ENCODE measurements at places on chromosomes 4 and X.

GRCh38 chrX:13287816-13288215, 32.0 kb downstream of the ATXN3L start:
- H3K4me1 ChIP-seq, result peaks cover 7% of the 10 kb centered on the region
- DNase-seq, result no peak
- no peak overlapping the region for H3K27ac ChIP-seq
- peaks cover 4% of the 10 kb centered on the region for H3K36me3 ChIP-seq
- no peak overlapping the region for H3K4me3 ChIP-seq

- peak; percentile 43 for DNase-seq
- H3K36me3 ChIP-seq, result no peaks in the 10 kb centered on the region
- no peaks in the 10 kb centered on the region for H3K27me3 ChIP-seq
- H3K27ac ChIP-seq, result peak overlapping the region; percentile 87
- peak overlapping the region; percentile 85 for H3K4me3 ChIP-seq
- peaks cover 12% of the 10 kb centered on the region for H3K4me1 ChIP-seq
Measured at GRCh38 chr4:2261110-2261852, 628 bp downstream of the MXD4 start.

- DNase-seq, result no peak
- no peaks in the 10 kb centered on the region for H3K4me1 ChIP-seq
- no peak overlapping the region for H3K27ac ChIP-seq
- no peaks in the 10 kb centered on the region for H3K36me3 ChIP-seq
- no peak overlapping the region for H3K4me3 ChIP-seq
- H3K27me3 ChIP-seq, result peaks cover 6% of the 10 kb centered on the region
Measured at GRCh38 chrX:149638860-149639259, 7.3 kb upstream of the TMEM185A start.

DNA sequence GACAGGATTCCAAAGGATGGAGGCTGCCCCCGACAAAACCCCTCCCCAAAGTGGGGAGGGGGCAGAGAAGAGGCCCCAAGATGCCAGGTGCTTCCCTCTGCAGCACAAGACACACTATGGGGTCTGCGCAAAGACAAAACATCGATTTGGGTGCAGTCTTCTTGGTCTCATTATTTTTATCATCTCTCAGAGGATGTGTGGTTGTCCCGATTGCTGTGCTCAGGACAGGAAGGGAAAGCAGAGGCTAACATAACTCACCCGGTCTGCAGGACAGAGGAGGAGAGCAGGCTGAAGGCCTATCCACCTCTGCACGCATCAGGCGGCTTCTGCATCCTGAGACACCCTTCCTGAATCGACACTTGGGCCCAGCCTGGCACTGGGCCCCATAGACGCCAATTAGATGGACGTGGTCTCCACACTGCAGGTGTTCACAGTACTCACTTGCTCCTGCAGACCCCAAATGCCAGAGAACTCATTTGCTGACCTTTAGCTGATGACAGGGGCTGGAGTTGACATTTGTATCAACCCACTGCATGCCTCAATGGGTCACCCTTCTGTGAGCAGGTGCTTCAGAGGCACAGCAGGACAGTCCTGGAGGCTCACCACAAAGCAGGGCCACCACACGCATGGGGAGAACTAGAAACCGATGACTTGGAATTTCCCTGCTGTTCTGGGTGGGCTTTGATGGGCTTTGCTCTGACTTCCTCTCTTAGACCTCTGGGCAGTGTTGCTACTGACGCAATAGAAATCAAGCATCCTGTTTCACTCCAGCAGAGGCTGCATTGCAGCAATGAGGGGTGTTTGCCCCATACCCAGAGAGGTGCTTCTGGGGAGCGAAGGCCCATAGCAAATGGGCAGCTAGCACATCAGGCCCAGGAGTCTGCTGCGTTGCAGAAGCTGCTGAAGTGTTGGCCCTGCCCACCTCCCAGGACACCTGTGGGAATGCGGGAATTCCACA, 96.3 kb upstream of the ENPP6 start:
- no peaks in the 10 kb centered on the region for H3K36me3 ChIP-seq
- peak overlapping the region; percentile 3 for H3K4me3 ChIP-seq
- peak overlapping the region; percentile 88 for H3K27ac ChIP-seq
- peak; percentile 38 for DNase-seq

- H3K4me1 ChIP-seq, result no peaks in the 10 kb centered on the region
- DNase-seq, result no peak
- no peaks in the 10 kb centered on the region for H3K36me3 ChIP-seq
- H3K27me3 ChIP-seq, result no peaks in the 10 kb centered on the region
- no peak overlapping the region for H3K27ac ChIP-seq
Measured at GRCh38 chr4:89492581-89493071, 185.0 kb upstream of the GPRIN3 start.

- peak; percentile 66 for DNase-seq
- no peaks in the 10 kb centered on the region for H3K36me3 ChIP-seq
- no peak overlapping the region for H3K4me3 ChIP-seq
- H3K27me3 ChIP-seq, result no peaks in the 10 kb centered on the region
Measured at GRCh38 chr4:138035781-138036258, 206.3 kb downstream of the SLC7A11 start.

GRCh38 chr4:118712872-118713271, 27.7 kb downstream of the METTL14 start:
- no peaks in the 10 kb centered on the region for H3K4me1 ChIP-seq
- H3K4me3 ChIP-seq, result no peak overlapping the region
- H3K27me3 ChIP-seq, result no peaks in the 10 kb centered on the region
- peaks cover 18% of the 10 kb centered on the region for H3K36me3 ChIP-seq
- peak overlapping the region; percentile 20 for H3K27ac ChIP-seq

GRCh38 chr4:115090483-115091075, 22.8 kb downstream of the NDST4 start:
- H3K4me1 ChIP-seq, result no peaks in the 10 kb centered on the region
- H3K36me3 ChIP-seq, result no peaks in the 10 kb centered on the region
- H3K27me3 ChIP-seq, result no peaks in the 10 kb centered on the region
- H3K4me3 ChIP-seq, result no peak overlapping the region
- H3K27ac ChIP-seq, result no peak overlapping the region

GRCh38 chr4:76920715-76921114, 22.8 kb upstream of the SOWAHB start:
- no peaks in the 10 kb centered on the region for H3K4me1 ChIP-seq
- H3K27ac ChIP-seq, result no peak overlapping the region
- peaks cover 3% of the 10 kb centered on the region for H3K27me3 ChIP-seq
- DNase-seq, result no peak

DNA sequence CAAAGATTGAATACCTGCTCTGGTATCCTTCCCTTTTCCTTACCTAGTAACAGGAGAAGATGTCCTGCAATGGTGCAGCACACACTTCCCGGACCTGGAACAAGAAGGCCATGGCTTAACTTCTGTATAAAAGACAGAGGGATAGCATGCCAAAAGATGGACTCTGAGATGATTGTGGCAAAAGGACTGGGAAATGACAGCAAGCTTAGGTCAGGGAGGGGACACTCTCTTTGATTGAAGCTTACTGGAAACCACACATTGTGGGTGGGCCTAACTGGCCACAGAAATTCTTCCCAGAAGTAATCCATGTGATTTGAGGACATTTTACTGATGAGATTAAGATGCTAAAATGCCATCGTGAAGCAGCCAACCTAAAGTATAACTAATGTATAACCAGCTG, 71.0 kb upstream of the OTUD4 start:
- H3K4me3 ChIP-seq, result no peak overlapping the region
- no peaks in the 10 kb centered on the region for H3K36me3 ChIP-seq
- H3K4me1 ChIP-seq, result no peaks in the 10 kb centered on the region
- no peak for DNase-seq
- peaks cover 17% of the 10 kb centered on the region for H3K27me3 ChIP-seq

GRCh38 chr4:123356921-123357320, 39.7 kb upstream of the SPRY1 start:
- DNase-seq, result no peak
- H3K27ac ChIP-seq, result no peak overlapping the region
- H3K36me3 ChIP-seq, result no peaks in the 10 kb centered on the region

DNA sequence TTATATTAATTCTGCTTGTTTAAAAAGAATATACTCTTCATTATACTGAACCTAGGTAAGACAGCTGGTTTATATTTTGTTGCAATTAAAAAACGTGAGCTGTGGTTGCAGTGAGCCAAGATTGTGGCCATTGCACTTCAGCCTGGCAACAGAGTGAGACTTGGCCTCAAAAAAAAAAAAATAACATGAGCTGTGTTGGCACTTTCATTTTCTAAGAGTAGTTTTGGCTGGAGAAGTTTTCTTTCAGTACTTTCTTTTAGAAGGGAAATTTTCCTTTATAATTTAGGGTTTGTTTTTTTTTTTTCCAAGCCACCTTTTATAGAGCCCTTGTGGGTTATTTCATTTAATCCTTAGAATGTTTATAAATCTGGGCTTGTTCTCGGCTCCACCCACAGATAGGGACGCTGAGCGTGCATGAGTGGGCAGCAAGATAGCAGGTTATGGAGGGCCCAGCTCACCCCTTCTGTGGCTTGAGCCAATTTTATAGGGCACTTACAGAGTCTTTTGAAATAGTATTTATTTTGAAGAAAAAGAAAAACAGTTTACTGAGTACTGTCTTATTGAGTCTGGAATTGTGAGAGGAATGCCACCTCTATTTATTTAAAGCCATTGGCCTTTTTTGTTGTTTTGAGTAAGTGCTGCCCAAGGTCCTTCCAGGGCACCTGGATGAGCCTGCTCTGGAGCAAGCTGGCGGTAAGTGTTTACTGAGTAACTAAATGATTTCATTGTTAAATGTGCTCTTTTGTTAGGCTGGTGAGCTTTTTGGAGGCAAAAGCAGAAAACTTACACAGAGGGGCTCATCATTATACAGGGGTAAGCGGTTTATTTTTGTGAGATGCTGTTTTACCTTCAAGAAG, 60.9 kb downstream of the HTT start:
- peaks cover 30% of the 10 kb centered on the region for H3K36me3 ChIP-seq
- no peak overlapping the region for H3K27ac ChIP-seq
- H3K4me3 ChIP-seq, result no peak overlapping the region

DNA sequence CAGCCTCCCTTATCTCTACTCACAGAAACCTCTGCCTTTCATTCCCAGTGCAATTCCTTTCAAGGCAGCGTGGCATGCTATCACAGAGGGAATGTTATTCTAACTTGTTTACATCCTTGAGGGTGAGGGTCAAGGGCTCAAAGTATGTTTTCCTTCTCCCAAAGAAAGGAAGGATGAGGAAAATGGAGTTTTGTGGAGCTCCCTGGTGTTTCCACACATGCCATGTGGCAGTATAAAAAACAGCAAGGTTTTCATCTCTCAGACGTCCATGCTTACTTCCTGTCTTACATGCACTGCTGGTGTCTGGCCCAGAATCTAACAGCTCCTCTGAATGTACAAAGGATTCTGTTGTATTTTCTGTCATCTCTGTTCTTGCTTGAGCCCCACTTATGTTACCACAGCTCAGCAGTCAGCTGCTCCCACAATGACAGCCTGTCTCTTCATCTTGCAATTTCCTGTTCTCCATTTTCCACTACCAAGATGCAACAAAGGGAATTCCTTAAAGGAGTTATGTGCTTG, 128.0 kb downstream of the SNCA start:
- H3K4me3 ChIP-seq, result no peak overlapping the region

- H3K27ac ChIP-seq, result no peak overlapping the region
- no peaks in the 10 kb centered on the region for H3K36me3 ChIP-seq
- H3K4me3 ChIP-seq, result no peak overlapping the region
- H3K27me3 ChIP-seq, result no peaks in the 10 kb centered on the region
- DNase-seq, result no peak
Measured at GRCh38 chr4:177699365-177700213, 257.4 kb upstream of the AGA start.

DNA sequence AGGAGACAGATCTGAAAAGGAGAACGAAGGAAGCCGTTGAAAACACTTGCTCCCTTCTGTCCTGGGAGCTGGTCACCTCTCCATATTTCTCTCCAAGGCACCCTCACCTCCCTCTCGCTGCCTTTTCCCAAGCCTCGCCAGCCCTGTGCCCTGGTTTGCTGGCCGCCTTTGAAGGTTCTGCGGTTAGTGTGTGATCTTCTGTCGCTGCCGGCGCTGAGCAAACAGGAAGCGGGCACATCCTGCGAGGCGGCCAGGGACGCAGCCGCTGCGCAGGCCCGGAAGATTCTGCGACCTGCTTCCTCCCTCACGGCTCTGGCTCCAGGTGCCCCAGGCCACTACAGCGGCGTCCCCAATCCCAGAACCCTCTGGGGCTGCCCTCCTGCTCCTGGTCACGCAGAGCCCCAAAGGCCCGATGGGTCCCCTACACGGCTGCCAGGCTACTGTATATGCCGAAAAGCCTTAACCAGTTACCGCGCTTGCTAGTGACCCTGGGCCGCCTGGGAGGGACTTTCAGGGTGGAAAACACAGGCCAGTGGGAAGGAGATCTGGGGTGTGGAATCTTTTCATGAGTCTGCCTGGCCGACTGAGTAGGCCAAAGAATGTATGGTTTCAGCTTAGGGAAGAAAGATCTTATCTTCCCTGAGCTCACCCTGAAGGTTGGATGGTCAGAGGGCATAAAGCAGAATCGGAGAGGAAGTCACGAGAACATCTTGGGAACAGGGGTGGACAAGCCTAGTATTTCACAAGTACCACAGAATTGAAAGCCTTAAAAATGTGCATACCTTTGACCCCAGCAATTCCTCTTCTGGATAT, 2.3 kb upstream of the SASH3 start:
- peak; percentile 58 for DNase-seq
- H3K4me3 ChIP-seq, result peak overlapping the region; percentile 94
- peaks cover 36% of the 10 kb centered on the region for H3K4me1 ChIP-seq
- peaks cover 8% of the 10 kb centered on the region for H3K36me3 ChIP-seq
- H3K27ac ChIP-seq, result peak overlapping the region; percentile 98
